ENCODE measurements at places on chromosomes 3 and 15.
A peak's percentile ranks its signal among the peaks of the same experiment; 100 is the strongest.

DNA sequence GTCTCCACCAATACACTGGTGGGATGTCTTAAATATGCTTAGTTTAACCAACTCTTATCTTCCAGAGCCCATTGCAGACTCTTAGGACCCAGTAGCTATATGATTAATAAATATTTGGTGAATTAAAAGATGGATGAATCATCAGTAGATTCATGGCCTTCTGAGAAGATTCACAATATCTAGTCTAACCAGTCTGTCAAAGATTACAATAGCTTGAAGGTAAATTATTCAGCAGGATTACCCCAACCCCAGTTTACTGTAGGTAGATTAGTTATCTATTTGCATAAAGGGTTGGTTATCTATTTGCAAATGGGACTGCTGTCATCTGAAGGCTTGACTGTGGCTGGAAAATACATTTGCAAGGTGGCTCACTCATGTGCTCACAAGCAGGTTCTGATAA lies 239.4 kb upstream of the THRB start:
- DNase-seq: no peak

DNA sequence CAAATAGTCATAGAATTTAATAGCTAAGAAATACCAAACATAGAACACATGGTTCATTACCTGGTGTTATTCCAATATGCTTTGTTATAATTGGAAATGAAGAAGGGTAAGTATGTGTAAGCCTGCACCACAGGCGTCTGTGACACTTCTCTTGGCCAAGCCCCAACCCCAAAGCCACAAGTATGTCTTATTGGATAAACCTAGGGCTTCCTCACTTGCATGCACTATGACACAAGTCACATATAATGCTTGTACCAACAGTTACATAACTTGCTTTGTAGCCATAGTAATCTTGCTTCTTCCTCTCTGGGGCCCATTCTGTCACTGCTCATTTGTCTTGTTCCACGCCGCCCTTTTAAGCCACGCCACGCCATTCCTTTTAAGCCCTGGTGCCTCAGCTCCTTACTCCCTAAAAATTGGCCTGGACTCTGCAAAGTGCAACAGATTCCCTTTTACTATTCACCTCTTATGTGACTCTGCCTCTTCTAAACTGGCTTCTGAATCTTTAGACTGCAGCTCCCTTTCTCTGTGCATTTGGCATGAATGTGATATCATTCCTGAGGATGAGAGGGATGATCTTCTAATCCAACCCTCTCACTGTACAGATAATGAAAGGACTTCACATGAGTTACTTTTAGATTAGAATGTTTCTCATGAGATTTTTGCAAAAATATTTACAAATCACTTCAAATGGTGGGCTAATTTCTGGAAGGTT lies 48.1 kb upstream of the EPHA3 start:
- DNase-seq: peak; percentile 86

- no peak for DNase-seq
Observed at GRCh38 chr3:2940062-2940461, 170.1 kb downstream of the IL5RA start.

- no peak for DNase-seq
Observed at GRCh38 chr3:150036780-150037179, 66.1 kb upstream of the PFN2 start.

GRCh38 chr15:82952158-82953081 lies at the start of gene HOMER2:
HOMER2 (minus strand) TSS chr15:82952720; CDS start chr15:82952535, 185 bp downstream.
- peak; percentile 33 for DNase-seq

DNA sequence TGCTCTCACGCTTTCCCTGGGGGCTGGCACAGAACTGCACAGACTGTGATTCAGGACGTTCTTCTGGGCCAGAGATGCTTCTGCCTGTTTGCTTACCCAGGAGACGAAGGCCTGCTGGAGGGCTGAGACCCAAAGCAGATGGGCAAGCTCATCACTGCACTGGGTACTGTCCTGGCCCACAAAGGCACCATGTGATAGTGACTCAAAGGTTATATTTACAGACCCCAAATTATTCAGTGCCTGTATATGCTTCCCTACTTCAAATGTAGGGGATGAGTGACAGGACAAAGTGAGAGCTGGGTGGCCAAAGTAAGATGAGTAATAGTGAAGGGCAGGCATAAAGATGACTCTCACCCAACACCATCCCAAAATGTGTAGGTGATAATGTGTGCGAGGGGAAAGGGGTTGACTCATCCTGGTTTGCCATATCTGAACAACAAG lies 127.4 kb downstream of the WDR76 start:
- peak; percentile 36 for DNase-seq

DNA sequence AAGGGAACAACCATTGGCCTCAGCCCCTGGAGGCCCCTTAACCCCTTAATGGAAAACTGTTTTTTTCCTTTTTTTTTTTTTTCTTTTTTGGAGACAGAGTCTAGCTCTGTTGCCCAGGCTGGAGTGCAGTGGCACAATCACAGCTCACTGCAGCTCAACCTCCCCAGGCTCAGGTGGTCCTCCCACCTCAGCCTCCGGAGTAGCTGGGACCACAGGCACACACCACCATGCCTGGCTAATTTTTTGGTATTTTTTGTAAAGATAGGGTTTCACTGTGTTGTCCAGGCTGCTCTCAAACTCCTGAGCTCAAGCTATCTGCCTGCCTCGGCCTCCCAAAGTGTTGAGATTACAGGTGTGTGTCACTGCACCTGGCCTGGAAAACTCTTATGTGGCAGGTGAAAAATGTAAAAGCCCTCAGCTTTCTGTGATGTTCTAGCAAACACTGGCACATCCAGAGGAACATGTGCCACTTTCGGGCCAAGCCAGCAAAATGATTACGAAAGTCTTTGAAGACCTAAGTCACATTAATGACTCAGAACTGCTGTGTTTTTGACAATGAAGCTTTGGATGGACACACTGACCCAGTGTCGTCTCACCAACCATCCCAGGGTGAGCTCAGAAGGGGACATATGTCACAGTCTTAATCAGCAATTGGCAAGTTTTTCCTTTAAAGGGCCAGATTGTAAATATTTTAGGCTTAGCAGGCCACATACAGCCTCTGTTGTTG lies 189.3 kb upstream of the TPM1 start:
- no peak for DNase-seq

GRCh38 chr15:29570121-29570947 lies 251.9 kb downstream of the TJP1 start:
- DNase-seq: no peak
